IPS DF 6.9 (cell line): ENCODE measurements at places on chromosomes 4 and X.

DNA sequence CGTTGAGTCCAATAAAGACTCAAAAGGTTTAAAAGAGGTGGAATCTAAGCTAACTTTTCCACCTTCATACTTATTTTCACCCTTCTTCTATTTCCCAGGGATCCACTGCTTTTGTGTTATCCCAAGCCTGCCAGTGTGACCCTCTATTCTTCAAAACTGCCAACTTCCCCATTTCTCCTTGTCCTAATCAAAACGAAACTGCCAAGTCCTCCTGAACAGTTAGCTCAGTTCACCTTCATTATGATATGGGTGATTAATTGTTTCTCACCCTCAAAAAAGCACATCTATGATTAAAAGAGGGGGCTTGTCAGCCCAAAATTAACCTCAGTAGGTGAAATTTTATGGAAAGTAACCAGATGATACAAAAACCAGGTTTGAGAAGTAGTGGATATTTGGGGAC lies 108.4 kb downstream of the GUCY2F start:
- no peaks in the 10 kb centered on the region for H3K27me3 ChIP-seq
- H3K36me3 ChIP-seq: no peaks in the 10 kb centered on the region
- no peaks in the 10 kb centered on the region for H3K4me1 ChIP-seq
- no peak overlapping the region for H3K27ac ChIP-seq
- DNase-seq: no peak

DNA sequence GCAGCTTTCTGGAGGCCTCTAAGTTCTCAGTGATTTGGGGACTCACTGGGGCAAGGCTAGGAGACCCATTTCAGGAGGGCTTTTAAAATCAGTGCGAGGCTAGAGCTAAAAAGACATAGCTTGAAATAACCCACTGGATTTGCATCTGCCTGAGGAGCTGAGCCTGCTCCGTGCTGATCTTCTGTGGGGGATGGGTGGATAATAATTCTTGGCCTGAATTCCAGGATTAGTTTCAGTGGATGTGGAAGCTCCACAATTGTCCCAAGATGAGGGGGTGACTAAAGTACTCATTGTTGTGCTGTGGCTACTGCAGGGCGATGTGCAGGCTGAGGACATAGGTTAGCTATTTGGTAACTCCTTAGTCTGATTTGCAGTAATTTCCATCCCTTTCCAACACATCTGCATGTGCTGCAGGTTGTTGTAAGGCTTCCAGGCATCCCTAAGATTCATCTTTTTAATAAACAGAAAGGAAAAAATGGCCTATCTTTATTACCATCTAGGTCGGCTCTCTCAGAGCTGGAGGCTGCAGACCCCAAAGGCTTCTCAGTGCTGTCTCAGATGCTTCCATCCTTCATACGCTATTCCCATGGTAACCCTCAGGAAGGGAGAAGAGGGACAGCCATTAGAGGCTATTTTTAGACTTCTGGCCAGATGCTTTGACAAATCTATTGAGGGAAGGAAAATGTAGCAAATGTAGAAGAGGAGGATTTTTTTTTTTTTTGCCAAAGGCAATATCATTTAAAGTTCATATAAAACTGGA lies 63.4 kb downstream of the GRXCR1 start:
- no peak overlapping the region for H3K27ac ChIP-seq
- no peak overlapping the region for H3K4me3 ChIP-seq
- no peaks in the 10 kb centered on the region for H3K4me1 ChIP-seq

GRCh38 chr4:6824772-6825402 lies 42.4 kb downstream of the KIAA0232 start:
- H3K4me3 ChIP-seq: no peak overlapping the region
- H3K36me3 ChIP-seq: peaks cover 3% of the 10 kb centered on the region; the same call in 1 of the 2 replicates
- H3K27ac ChIP-seq: no peak overlapping the region
- H3K27me3 ChIP-seq: no peaks in the 10 kb centered on the region
- no peaks in the 10 kb centered on the region for H3K4me1 ChIP-seq

GRCh38 chr4:26020083-26020668 lies 106.2 kb downstream of the SMIM20 start:
- no peaks in the 10 kb centered on the region for H3K36me3 ChIP-seq
- DNase-seq: no peak
- no peaks in the 10 kb centered on the region for H3K27me3 ChIP-seq
- no peaks in the 10 kb centered on the region; the same call in 1 of the 2 replicates for H3K4me1 ChIP-seq
- no peak overlapping the region for H3K27ac ChIP-seq
- H3K4me3 ChIP-seq: no peak overlapping the region

DNA sequence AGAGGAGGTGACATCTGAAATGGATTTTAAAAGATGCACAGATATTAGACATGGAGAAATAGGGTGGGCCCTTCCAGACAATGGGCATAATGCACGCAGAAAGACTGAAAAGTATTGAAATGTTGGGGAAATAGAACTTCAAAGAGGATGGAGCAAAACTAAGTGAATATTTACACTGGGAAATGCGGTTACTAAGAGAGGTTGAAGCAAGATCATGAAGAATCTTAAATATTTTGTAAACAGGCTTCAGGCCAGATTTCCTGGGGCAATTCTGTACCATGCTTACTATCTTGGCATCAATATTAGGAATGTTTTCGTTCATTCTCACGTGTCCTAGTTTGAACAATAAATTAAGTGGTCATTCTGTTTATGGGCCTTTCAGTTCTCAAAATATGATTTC lies 216.3 kb downstream of the ADAMTS3 start:
- no peak for DNase-seq
- H3K4me3 ChIP-seq: no peak overlapping the region
- H3K36me3 ChIP-seq: no peaks in the 10 kb centered on the region
- no peak overlapping the region for H3K27ac ChIP-seq
- no peaks in the 10 kb centered on the region for H3K4me1 ChIP-seq

GRCh38 chr4:56683455-56683854 lies 2.4 kb upstream of the HOPX start:
- no peak overlapping the region for H3K4me3 ChIP-seq
- DNase-seq: no peak
- no peak overlapping the region for H3K27ac ChIP-seq
- H3K4me1 ChIP-seq: no peaks in the 10 kb centered on the region
- no peaks in the 10 kb centered on the region; the same call in 1 of the 2 replicates for H3K27me3 ChIP-seq

GRCh38 chrX:1657367-1658070 lies 42.7 kb downstream of the ASMT start:
- no peaks in the 10 kb centered on the region for H3K36me3 ChIP-seq
- H3K27me3 ChIP-seq: no peaks in the 10 kb centered on the region
- H3K4me3 ChIP-seq: no peak overlapping the region
- H3K4me1 ChIP-seq: peaks cover 2% of the 10 kb centered on the region; the same call in 1 of the 2 replicates
- no peak for DNase-seq

- no peak for DNase-seq
- no peak overlapping the region for H3K27ac ChIP-seq
- no peaks in the 10 kb centered on the region for H3K36me3 ChIP-seq
- H3K4me1 ChIP-seq: no peaks in the 10 kb centered on the region
- H3K4me3 ChIP-seq: no peak overlapping the region
- no peaks in the 10 kb centered on the region for H3K27me3 ChIP-seq
Observed at GRCh38 chr4:151219948-151220347, 57.0 kb upstream of the PRSS48 start.

GRCh38 chrX:5113128-5113527 lies 1115.5 kb downstream of the NLGN4X start:
- no peak for DNase-seq
- H3K27me3 ChIP-seq: no peaks in the 10 kb centered on the region
- H3K36me3 ChIP-seq: no peaks in the 10 kb centered on the region

GRCh38 chr4:157226601-157227000 lies 6.1 kb downstream of the GRIA2 start:
- H3K36me3 ChIP-seq: no peaks in the 10 kb centered on the region
- H3K4me1 ChIP-seq: no peaks in the 10 kb centered on the region
- DNase-seq: no peak
- H3K4me3 ChIP-seq: no peak overlapping the region
- no peak overlapping the region for H3K27ac ChIP-seq
